ENCODE measurements at places on chromosomes 16 and 17. TPM values are rescaled to one million over a fixed set of nuclear protein-coding genes. Genes with fewer than 3 reads are reported as not detected.

Gene TM4SF5
- total RNA-seq = not detected

Gene KRTAP9-8
- 8.5 TPM for total RNA-seq

GRCh38 chr16:68126395-68126794 is 41.2 kb downstream of the NFATC3 start:
- DNase-seq = no peak

DNA sequence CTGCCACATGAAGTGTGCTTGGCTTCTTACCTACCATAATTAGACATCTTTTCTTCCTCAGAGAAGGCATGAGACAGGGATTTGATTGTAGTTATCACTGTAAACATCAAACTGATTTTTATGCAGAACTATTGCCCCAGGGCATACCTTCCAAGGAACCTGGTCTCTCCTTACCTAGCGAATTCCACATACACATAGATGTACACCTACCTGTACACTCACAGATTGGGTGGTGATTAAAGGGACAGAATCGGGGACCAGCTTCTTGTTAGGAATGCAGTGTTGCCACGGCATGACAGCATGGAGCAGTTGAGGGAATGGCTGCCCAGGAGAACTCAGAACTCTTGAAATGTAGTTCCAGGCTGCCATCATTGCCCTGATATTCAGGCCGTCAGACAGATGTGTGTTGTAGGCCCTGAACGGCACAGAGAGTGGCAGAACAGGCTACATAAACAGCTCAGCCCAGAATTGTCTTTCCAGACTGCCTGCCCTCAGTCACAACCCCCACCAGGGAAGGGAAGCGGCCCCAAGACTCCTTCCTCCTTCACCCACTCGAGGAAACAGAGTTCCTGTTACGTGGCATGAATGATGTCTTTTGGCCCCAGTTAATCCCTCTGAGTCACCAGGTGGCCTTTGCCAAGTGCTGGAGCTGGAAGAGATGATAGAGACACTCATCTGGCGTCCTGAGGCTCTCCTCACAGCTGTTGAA is 17.8 kb upstream of the NAGLU start:
- DNase-seq = peak; percentile 86

DNA sequence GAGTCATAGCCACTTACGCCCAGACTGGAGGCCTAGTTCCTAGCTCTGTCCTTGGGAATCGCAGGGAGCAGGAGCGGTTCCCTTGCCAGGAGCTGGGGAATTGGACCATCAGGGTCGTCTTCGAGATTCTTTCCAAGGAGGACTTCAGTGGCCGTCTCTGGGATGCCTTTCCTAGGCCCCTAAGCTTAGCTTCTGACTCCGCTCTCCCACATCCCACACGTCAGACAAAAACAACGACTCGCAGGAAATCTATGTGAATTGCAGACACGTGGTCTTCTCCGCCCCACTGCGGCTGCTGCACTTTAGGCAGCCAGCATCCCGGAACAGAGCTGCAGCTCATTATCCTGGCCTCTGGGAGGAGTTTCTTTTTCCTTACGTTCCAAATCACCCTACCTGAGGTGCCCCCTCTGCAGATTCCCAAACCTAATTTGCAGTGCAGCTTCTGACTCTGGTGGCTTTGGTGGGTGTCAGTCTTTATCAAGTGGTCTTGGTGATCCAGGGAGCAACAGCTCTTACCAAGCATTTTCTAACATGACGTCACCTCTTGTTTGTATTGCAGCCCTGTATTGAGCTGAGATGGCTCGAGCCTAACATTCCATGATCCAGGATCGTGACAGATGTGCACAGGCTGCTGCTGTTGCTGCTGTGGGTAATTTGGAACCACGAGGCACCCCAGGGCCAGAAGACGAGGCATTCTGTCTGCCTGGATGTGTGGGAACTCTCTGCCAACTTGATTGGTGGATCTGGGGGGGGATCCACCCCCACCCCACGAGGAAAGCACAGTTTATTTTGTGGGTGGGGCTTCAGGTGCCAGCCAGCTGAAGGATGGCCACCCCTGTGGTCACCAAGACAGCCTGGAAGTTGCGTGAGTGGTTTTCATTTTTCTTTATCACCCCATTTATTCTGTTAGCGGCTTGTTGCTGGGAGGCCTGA is 1.1 kb downstream of the KATNB1 start:
- DNase-seq = peak; percentile 88

Measured in skin of body (tissue), 3 donors.